ENCODE measurements at places on chromosomes 16 and 17. TPM values are rescaled to one million over a fixed set of nuclear protein-coding genes. Genes with fewer than 3 reads are reported as not detected.
A peak's percentile ranks its signal among the peaks of the same experiment; 100 is the strongest.

DNA sequence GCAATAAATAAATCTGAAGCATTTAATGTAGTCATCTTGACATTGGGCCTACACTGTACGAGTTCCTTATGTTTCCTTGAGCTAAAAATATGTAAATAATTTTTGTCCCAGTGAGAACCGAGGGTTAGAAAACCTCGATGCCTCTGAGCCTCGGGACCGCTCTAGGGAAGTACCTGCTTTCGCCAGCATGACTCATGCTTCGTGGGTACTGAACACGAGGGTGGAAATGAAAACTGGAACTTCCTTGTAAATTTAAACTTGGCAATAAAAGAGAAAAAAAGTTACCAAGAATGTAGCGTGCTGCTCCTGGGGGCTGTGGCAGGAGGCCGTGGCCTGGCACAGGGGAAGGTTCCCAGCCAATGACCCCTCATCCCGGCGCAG, 74.1 kb downstream of the SOCS1 start:
- ATAC-seq = peak; percentile 48

DNA sequence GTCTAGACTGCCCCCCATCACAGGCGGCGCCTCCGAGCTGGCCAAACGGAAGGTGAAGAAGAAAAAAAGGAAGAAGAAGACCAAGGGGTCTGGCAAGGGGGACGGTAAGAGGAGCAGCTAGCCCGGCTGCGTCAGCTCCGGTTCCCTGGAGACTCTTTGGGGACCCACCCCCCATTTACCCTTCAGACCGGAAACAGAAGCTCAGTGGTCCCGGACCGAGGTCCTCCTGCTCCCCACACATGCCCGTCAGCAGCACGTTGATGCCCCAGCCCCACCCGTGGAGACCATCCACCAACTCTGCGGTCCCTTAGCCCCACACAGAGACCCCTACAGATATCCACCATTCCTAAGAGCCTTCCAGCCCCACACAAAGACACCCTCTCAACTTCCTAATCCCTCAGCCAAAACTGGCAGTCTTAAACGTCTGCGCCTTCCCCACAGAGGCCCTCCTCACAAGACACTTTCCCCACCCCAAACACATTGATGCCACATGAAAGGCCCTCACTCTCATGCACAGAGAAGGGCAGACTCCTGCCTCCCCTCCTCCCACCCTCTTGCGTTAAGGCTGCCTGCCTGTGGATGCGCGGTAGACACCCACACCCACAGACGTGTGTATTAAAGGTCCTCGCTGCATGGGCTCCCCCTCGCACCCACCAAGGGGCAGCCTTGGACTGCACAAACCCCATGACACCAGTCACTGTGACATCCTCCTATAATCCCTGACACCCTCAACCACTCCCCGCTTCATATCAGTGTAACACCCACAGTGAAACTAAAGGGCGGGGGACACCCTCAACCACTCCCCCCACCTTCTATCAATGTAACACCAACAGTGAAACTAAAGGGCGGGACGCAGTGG, 58.2 kb upstream of the RPH3AL start:
- no peak for ATAC-seq

DNA sequence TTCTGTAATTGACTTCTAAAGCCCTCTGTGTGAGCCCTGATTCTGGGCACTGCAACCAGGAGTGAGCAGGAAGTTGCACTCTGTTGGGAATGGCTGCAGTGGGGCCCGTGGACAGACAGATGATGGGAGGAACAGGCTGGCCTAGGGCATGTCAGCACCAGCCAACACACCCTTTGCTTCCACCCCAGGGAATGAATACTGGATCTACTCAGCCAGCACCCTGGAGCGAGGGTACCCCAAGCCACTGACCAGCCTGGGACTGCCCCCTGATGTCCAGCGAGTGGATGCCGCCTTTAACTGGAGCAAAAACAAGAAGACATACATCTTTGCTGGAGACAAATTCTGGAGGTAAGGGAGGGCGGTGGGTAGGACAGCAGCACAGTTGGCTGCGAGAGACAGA, 10.8 kb upstream of the LPCAT2 start:
- ATAC-seq = no peak

- no peak for ATAC-seq
These were observed 19.7 kb downstream of the TMEM11 start for GRCh38 chr17:21194226-21194625.

SNX20 gene
- 1.8 TPM for total RNA-seq

ADORA2B gene
- total RNA-seq = 0.40 TPM

ALOX15B gene
- 4.0 TPM for total RNA-seq
